ENCODE measurements at places on chromosomes 2 and 18. TPM values are rescaled to one million over a fixed set of nuclear protein-coding genes. Genes with fewer than 3 reads are reported as not detected.

The SOX11 gene
- 11.2 TPM for total RNA-seq

The SH3RF3 gene
- 3.0 TPM for total RNA-seq

The ARHGAP15 gene
- total RNA-seq, result 1.4 TPM

The NCOA1 gene
- 6.5 TPM for total RNA-seq

The CHRNG gene
- not detected for total RNA-seq

The KIF1A gene
- 16.2 TPM for total RNA-seq

The LBX2 gene
- 1.7 TPM for total RNA-seq

The GPR45 gene
- total RNA-seq, result not detected

The TUBB8B gene
- total RNA-seq, result not detected

The ATP8B1 gene
- 5.2 TPM for total RNA-seq

The GPR39 gene
- 8.1 TPM for total RNA-seq

The UGT1A5 gene
- total RNA-seq, result 0.34 TPM

The ALLC gene
- 0.11 TPM for total RNA-seq

All from Daoy (cell line).